Stimulated activated CD8-positive, alpha-beta memory T cell treated with anti-CD3 and anti-CD28 coated beads, Interleukin-4, amount 100 ng/mL, for 4 hours (primary cell): ENCODE measurements at places on chromosomes 3 and 15.

- no peak for DNase-seq
Observed at GRCh38 chr15:40161693-40162391, 973 bp downstream of the BUB1B start.

DNA sequence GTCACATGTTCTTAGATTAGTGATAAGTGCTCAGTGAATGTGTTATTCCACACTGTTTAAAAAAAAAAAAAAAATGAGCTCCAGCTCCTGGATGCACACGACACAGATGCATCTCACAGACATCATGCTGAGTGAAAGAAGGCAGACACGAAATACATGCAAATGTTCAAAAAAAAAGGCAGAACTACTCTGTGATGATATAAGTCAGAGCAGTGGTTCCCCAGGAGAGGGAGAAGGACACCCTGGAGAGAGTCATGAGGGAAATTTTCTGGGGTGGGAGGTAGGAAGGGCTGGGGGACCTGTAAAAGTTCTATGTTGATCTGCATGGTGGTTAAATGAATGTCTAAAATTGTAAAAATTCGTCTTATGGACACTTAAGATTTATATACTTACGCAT lies 4.3 kb downstream of the CSRNP1 start:
- no peak for DNase-seq

DNA sequence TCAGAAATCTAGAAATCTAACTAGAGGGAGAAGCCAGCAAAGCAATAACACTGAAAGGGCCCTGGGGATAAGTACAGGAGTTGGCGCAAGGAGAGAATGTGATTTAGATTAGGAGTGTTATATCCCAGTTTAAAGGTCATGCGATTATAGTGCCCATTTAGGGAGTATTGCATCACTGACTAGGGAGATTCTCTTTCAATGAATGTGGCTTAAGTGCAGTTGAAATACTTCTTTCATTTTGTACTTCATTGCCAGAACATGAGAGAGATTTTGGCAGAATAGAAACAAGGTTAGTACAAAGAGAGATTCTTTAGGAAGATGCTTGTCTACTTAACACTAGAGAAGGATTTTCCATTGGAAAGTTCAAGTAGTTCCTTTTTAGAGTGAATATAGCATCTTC lies 13.9 kb downstream of the ROBO2 start:
- no peak for DNase-seq

- no peak for DNase-seq
Observed at GRCh38 chr15:44500555-44500954, 36.4 kb upstream of the EIF3J start.

GRCh38 chr3:125055331-125055912 lies 375 bp downstream of the HEG1 start:
- DNase-seq, result no peak

DNA sequence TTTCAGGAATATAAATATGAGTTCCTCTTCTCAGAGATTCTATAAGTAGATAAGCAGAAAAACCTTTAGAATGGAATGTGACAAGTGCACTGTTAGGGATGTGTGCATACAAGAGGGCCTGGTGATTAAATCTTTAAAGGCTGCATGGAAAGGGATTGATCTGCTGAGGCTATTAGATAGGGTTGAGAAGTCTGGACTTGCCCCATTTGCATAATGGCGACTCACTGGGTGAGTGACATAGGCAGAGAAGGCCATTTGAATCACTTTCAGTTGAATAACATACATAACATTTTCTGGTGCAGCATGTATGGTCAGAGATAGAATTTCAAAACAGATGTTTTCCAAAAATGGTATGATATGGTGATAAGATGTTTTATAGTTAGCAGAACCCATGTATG lies 156.9 kb downstream of the ZNF621 start:
- DNase-seq, result no peak

- DNase-seq, result no peak
Observed at GRCh38 chr15:83654379-83655236, 685 bp downstream of the ADAMTSL3 start.

DNA sequence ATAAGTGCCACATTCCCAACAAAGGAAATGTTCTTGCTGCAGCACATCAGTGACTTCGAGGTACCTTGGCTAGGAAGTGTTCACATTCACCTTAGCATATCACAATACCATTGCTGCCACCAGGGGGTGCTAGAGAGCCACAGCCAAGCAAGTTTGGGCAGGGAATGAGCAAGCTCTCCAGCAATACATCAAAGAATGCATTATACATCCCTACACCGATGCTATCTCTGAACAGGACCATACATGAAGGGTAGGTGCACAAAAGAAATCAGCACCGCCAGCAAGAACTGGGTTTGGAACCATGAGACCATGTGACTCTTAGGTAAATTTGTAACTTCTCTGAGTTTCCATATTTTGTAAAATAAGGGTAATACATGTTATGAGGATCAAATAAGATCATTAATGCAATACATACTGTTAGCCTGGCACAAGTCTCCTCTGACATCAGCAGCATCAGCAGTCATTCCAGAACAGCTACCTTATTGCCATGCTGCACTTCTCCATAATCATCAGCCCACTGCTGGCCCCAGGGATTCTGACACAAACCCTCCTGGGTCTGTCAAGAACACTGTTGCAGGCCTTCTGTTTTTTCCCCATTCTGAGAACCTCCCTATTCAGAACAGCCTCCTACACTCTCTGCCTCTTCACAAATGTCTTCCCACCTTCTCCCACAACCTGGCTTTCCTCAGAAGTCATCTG lies 37.5 kb downstream of the RYK start:
- DNase-seq, result peak; percentile 95

- DNase-seq, result no peak
Observed at GRCh38 chr3:147702509-147702908, 293.3 kb downstream of the ZIC1 start.

- no peak for DNase-seq
Observed at GRCh38 chr3:62809369-62809768, 65.8 kb downstream of the CADPS start.

GRCh38 chr3:143183665-143183964 lies 64.0 kb downstream of the CHST2 start:
- no peak for DNase-seq

DNA sequence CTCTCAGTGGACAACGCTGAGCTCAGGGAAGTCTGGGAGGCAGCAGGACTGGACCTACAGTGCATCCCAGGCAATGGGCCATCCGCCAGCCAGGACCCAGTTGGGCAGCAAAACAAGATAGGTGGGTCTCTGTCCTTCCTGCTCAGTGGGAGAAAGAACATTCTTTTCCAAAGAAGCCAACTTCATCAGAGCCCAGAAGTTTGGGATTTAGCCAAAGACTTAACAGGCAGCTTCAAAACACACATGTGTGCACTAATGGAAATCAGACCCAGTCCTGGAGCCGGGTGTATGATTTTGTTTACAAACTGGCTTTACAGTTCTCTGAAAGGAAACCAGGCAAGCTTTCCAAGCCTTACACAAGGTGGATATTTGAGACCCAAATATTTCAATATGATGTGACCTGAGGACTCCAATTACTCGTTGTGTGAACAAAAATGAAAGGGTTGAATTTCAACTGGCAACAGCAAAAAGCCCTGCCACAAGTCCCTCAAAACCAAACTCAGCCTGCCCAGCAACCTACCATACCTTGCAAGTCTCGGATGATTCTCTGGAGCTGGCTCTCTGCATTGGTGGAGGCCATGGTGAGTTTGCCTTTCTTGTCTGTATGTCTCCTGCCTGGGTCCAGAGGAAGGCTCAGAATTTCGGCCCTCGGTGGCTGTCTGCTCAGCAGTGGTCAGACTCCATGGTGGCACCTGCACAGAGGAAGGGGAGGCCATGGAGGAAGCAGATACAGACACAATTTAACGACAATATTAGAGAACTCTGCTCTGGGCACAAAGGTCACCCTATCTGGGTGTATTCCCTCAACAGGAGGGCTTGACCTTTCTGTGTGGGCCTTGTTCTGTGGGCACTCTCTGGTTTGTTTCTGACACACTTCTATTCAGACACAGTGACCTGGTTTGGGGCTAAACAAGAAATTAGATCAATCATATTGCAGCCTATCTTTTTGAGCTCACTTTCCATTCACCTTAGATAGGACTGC lies 11.0 kb downstream of the FYCO1 start:
- DNase-seq, result no peak

GRCh38 chr3:162569314-162569713 lies 1072.7 kb downstream of the OTOL1 start:
- no peak for DNase-seq

GRCh38 chr3:17204049-17204650 lies 319.4 kb downstream of the PLCL2 start:
- DNase-seq, result no peak

- no peak for DNase-seq
Observed at GRCh38 chr3:13161771-13162535, 88.7 kb upstream of the IQSEC1 start.

DNA sequence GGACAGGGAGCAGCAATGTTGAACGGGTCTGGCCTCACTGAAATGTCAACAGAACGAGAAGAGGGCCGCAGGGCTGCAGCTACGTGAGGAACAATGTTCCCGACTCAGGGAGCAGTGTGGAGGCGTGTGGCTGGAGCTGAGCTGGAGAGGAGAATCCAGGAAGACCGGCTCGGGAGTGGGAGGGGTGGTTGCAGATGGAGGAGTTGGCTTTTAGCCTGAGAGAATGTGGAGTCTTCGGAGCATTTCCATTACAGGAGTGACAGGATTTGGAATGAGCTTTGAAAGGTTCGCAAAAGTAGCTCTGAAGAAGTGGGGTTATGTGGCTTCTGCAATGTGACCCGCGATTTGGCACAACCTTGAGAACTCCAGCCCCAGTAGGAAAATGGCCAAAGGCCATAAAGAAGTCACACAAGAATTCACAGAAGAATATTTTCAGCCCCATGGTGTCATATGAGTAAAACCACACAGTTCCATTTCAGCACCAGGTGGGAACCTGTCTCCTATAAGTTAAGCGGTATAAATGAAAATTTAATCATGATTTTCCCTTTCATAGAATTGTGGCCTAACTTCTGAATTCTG lies 78.8 kb upstream of the NSMCE3 start:
- no peak for DNase-seq

GRCh38 chr3:58938057-58938456 lies 111.8 kb downstream of the CFAP20DC start:
- no peak for DNase-seq

- no peak for DNase-seq
Observed at GRCh38 chr15:60043744-60044435, 39.8 kb downstream of the FOXB1 start.

DNA sequence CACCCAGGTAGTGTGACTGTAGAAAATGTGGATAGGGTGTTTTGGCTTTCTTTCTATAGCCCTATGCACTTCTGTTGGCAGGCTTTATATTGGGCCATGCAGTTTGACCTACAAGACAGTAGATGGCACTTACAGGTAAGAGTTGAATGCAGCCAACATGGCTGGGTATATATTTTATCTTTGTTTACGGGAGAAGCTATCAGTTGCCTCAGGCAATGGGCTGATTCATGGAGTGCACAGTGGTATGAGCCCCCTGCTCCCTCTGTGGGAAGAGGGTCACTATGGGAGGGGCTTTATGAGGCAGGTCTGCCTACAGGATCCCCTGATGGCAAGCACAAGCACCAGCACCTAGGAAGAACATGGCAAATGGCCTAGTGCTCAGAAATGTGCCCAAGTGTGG lies 301.2 kb upstream of the CDIN1 start:
- no peak for DNase-seq

GRCh38 chr3:39025222-39025970 lies 26.3 kb downstream of the SCN11A start:
- DNase-seq, result no peak

GRCh38 chr15:25679492-25679891 lies 183.6 kb downstream of the ATP10A start:
- DNase-seq, result no peak

DNA sequence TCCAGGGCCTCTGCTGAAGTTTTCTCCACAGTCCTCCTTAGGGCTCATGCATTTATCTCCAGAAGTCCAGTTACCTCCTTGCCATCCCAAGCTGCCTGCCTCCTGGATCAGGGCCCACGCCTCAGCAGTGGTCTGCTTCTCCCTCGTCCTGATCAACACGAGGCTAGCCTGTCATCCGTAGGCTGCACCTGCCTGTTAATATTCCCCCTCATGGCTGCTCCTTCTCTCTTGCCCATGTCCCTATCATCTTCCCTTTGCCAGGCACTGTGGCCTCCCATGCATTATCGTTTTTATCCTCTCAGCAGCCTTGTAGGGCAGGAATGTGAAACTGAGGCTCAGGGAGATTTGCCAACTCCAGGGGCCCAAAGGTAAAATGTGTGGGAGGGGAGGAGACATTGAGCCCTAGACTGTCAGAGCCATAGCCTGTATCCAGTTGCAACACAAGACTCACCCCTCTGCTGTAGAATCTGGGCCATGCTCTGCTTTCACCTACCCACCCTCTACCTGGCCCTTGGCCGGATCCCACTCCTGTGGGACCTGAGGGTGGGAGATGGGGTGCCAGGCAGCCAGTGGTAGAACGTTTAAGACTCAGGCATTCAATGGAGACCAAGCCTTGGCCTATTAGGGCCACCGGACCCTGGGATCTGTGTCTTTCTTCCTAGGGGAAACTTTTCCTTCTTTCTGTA lies 4.6 kb downstream of the GRM2 start:
- no peak for DNase-seq

DNA sequence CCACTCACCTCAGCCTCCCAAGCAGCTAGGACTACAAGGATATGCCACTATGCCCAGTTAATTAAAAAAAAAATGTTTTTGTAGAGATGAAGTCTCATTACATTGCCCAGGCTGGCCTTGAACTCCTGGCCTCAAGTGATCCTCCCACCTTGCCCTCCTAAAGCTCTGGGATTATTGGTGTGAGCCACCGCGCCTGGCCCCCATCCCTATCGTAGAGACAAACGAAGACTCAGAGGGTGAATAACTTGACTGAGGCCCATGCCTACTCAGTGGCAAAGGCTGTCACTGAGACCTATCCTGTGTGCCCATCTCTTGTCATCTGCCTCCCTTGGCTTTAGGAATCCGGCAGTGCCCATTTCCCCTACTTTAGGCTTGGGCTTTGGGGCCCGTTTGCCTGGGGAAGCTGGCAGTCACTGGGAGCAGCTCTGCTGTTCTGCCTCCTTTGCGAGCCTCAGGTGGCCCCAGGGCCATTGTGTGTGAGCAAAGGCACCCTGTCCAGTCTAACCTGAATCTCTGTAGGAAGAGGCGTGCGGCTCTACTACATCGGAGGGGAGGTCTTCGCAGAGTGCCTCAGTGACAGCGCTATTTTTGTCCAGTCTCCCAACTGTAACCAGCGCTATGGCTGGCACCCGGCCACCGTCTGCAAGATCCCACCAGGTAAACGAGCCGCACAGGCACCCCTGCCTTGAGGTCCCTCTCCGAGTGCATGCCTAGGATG lies 70.1 kb downstream of the AAGAB start:
- DNase-seq, result no peak

- DNase-seq, result no peak
Observed at GRCh38 chr3:110494093-110494490, 577.5 kb upstream of the NECTIN3 start.

DNA sequence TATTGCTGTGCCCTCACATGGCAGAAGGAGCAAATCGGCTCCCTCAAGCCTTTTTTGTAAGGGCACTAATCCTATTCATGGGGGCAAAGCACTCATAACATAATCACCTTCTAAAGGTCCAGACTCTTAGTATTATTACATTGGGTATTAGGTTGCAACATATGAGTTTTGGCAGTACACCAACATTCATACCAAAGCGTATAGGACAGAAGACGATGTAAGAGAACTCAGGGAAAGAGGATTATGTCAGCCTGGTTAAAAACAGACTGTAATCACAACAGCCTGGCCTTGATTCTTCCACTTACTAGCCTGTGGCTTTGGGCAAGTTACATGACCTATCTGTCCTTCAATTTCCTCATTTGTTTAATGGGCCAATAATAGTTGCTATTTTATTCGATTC lies 828.5 kb upstream of the NECTIN3 start:
- DNase-seq, result no peak

GRCh38 chr3:33994568-33994967 lies 196.1 kb downstream of the PDCD6IP start:
- no peak for DNase-seq
